ENCODE measurements at places on chromosomes 6 and 20.

DNA sequence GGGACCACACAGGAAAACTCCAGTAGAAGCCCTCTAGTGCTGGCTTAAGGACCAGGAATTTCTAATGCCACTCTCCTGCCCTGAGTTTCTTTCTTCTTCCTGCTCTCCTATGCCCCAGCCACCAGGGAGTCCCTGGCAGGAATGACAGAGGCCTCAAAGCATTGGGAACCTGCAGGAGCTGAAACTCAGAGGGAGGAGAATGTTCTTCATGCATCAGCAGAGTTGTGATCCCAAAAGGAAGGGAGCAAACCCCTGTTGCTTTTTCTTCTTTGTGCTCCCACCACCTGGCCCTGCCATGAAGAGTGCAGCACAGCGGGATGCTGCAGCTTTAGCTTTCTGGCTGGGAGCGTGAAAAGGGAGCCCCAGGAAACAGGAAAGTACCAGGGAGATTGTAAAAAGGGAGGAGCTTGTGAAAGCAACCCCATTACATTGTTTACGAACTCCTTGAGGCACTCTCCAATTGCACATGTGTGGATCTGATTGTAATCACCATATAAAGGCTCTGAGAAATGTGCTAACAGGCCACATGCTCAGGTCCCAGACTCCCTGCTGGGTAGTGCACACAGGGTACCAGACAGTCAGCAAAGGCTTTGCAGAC is 34.7 kb upstream of the FKBP1A start:
- no peak for DNase-seq

DNA sequence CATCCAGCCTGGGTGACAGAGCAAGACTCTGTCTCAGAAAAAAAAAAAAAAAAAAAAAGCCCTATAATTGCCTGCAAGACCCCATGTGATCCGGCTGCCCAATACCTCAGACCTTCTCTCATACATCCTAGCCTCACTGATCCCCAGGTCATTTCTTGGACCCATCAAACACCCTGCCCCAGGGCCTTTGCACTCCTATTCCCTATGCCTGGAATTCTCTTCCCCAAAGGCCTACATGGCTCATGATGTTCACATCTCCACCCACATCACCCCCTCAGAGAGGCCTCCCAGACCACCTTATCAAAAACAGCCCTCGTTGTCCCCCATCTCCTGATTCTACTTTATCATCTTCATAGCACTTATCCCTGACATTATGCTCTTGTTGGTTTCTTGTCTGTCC is 8.9 kb downstream of the PACSIN1 start:
- no peak for DNase-seq

GRCh38 chr6:46010771-46011170 is 4.9 kb downstream of the CLIC5 start:
- DNase-seq, result no peak

- peak; percentile 12 for DNase-seq
Observed at GRCh38 chr6:155495011-155495768, 39.6 kb upstream of the NOX3 start.

DNA sequence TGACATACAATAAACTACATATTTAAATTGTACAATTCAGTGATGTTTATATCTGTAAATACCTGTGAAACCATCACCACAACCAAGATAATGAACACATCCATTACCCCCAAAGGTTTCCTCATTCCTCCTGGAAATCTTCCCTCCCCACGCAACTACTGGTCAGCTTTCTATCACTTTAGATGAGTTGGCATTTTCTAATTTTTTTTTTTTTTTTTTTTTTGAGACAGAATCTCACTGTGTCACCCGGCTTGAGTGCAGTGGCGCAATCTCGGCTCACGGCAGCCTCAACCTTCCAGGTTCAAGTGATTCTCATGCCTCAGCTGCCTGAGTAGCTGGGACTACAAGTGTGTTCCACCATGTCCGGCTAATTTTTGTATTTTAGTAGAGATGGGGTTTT is 31.7 kb upstream of the ECI2 start:
- no peak for DNase-seq

- DNase-seq, result no peak
Observed at GRCh38 chr6:137848672-137849071, 18.4 kb upstream of the TNFAIP3 start.

DNA sequence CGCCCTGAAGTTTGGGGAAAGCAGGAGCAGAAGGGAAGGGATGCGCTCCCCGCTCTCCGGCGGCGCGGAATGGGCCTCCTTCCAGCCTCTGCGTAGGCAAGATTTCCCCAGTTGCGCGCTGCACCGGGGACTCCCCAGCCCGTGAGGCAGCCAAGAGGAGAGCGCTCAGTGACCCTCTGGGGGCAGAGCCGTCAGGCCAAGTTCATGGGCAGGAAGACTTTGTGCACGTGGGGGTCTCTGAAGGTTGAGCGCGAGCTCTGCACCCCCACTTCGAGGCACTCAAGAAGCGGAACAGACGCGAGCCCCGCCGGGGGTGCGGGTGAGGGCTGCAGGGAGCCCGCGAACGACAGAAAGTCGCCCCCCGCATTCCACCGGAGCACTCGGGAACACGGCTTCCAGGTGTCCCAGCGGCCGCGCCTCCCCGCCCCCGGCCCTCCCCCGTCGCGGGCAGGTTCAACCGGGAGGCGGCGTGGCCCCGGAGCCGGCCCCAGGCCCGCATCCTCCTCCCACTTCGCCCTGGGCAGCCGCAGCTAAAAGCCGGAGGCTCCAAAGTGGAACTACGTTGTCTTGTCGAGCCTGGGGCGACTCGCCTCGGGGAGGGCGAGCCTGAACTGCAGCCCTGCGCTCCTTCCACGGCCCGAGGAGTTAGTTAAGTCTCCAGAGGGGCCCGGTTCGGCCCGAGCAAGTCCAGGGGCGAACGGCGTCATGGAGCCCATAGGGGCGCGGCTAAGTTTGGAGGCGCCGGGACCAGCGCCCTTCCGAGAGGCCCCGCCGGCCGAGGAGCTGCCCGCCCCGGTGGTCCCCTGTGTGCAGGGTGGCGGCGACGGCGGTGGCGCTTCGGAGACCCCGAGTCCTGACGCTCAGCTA is at the start of gene PPP1R3G:
TSS of gene PPP1R3G (plus strand) at position 561 of the 867 bp plus-strand sequence. CDS start at position 706, 145 bp downstream.
- DNase-seq, result peak; percentile 91

GRCh38 chr6:76441875-76442274 is 369.4 kb upstream of the IMPG1 start:
- no peak for DNase-seq

GRCh38 chr6:154408891-154409500 is 52.4 kb upstream of the IPCEF1 start:
- DNase-seq, result no peak

- no peak for DNase-seq
Observed at GRCh38 chr6:99427988-99428387, 2.9 kb upstream of the PNISR start.

DNA sequence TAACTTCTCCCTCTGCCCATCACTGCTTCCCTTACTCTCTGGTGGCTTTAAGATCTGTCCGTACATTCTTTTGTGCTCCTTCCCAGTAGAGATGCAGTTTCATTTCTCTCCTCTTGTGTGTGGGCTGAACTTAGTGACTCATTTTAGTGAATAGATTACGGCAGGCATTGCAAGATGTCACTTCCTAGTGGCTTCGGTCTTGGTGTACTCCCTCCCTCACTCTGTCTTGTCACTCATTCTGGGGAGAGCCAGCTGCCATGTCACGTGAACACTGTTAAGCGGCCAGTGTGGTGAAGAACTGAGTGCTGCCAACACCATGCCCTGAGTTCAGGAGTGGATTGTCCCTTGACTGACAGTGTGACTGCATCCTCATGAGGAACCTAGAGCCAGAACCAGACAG is 115.9 kb downstream of the OTOR start:
- DNase-seq, result no peak

GRCh38 chr6:140101367-140101766 is 726.9 kb upstream of the CITED2 start:
- DNase-seq, result no peak

GRCh38 chr20:24836041-24836533 is 113.0 kb upstream of the CST7 start:
- no peak for DNase-seq

- DNase-seq, result no peak
Observed at GRCh38 chr20:45994761-45995493, 13.8 kb upstream of the MMP9 start.

GRCh38 chr6:9233686-9234085 is 798.3 kb upstream of the SLC35B3 start:
- no peak for DNase-seq

DNA sequence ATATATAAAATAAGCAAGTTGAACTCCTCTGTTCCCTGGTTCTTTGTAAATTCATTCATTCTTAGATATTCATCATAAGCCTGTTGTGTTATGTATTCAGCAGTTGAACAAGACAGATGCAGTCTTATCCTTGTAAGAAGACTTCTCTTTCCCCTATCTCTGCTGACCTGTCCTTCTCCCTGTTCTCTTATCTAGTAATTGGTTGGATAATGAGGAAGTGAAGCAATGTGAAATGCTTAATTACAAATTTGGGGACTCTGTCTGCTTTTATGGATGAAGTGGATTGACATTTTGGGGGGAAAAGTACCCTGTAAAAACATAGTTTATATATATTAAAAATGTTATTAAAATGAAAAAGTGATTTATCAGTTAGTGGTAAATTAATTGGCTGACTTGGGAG is 37.0 kb downstream of the CDKAL1 start:
- DNase-seq, result no peak

DNA sequence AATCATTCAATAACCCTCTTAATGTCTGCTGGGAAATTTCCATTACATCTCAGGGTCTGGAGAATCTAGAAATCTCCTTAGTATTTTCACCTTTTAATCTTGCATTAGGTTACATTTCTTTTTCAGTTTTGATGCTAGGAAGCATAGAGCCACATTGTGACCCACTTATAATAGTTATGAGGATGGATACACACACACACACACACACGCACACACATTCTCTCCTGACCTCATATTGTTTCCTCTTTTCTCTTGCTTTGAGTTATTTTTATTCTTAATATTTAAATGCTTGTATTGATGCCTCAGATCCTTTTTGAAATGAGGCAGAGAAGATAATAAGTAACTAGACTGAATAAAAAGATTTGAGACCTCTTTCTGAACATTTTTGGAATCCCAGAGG is 128.4 kb downstream of the KLHL32 start:
- DNase-seq, result no peak

DNA sequence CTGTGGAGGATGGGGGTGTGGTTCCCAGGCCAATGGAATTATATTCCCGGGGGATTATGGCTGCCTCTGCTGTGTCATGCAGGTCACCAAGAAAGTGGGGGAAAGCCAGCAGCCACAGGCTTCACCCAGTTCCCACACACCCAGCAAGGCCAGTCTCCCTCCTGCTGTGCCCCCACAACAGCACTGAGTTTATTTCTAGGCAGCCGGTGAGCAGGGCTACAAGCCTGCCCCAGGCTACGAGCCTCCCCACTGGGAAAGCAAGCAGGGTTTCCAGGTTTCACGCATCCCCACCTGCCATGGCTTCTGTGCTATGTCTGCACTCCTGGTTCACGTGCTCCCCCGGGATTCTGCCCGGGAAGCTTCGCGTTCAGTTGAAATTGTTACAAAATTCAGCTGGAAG is 72.6 kb downstream of the ERMARD start:
- DNase-seq, result no peak

GRCh38 chr6:103367212-103367611 is 1492.5 kb downstream of the HACE1 start:
- DNase-seq, result no peak

DNA sequence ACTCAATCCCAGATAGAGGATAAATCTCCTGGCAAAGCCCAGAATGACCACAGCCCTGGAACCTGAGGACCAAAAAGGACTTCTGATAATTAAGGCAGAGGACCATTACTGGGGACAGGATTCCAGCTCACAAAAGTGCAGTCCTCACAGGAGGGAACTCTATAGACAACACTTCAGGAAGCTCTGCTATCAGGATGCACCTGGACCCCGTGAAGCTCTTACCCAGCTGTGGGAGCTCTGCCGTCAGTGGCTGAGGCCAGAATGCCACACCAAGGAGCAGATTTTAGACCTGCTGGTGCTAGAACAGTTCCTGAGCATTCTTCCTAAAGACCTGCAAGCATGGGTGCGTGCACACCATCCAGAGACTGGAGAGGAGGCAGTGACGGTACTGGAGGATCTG is 992 bp downstream of the ZSCAN16 start:
- DNase-seq, result no peak

- no peak for DNase-seq
Observed at GRCh38 chr6:53493635-53494025, 51.3 kb downstream of the GCLC start.

- no peak for DNase-seq
Observed at GRCh38 chr6:74213995-74214394, 518.0 kb downstream of the CD109 start.

GRCh38 chr6:162179196-162179951 is 548.2 kb downstream of the PRKN start:
- DNase-seq, result no peak

DNA sequence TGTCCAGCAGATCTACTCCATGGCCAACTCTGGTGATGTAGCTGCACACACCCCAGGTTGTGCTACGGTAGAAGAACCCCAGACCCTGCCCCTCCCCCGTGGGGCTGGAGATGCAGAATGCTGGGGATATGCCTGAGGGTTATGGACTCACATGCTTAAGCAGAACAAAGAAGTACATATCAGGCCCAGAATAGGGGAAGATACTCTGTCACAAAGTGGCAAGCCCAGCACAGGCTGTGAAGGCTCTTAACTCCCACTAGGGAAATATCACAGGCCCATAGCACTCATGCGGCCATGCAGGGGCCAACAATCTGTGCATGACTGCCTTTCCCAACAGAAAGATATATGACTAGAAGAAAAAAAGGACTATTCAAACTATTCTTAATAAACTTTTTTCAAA is 234.9 kb downstream of the KCNQ5 start:
- no peak for DNase-seq

DNA sequence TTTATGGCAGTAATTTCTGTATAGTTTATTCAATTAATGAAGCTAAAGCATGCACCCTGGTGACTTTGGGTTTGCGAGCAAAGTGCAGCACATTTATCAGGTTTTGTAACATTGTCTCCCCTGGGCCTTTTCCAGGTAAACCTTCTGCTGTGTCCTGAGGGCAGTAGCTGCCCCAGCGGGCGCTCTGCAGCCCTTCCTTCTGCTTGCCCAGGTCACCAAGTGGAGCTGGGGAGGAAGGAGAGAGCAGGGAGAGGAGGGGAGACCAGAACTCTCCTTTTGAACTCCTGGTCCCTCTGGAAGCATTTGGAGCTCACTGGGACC is 145.6 kb downstream of the DLL1 start:
- no peak for DNase-seq

GRCh38 chr6:139567095-139567494 is 192.6 kb upstream of the CITED2 start:
- no peak for DNase-seq

- no peak for DNase-seq
Observed at GRCh38 chr6:156260815-156261214, 516.4 kb upstream of the ARID1B start.

- no peak for DNase-seq
Observed at GRCh38 chr6:57207141-57207540, 15.0 kb downstream of the RAB23 start.

DNA sequence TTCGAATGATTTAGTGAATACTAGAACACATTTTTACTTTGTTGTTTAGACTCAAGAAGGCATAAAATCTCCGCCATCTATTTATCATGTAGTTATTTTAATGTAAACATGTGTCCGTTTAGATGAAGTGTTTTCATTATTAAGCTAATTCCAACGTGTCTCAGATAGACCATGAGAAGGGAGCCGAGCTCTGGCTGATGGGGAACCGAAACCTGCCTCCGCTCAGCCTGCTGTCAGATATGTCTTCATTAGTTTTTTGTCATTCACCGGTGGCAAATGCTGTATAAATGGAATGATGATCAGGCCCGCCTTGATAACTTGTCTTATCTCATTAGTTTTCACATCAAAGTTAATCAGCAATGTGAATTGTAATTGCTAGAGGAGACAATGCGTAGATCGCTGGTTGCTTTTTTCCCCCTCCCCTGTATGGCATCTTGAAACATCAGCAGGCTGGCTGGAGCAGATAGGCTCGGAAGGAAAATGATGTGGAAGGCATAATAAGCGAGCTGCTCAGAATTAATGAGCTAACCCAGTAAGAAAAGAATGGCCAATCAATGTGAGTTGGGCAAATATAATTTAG is 136.4 kb downstream of the LINC00237 start:
- no peak for DNase-seq
